Activated T-cell treated with anti-CD3 and anti-CD28 coated beads for 1 hour (primary cell): ENCODE measurements at places on chromosomes 2 and 18.

DNA sequence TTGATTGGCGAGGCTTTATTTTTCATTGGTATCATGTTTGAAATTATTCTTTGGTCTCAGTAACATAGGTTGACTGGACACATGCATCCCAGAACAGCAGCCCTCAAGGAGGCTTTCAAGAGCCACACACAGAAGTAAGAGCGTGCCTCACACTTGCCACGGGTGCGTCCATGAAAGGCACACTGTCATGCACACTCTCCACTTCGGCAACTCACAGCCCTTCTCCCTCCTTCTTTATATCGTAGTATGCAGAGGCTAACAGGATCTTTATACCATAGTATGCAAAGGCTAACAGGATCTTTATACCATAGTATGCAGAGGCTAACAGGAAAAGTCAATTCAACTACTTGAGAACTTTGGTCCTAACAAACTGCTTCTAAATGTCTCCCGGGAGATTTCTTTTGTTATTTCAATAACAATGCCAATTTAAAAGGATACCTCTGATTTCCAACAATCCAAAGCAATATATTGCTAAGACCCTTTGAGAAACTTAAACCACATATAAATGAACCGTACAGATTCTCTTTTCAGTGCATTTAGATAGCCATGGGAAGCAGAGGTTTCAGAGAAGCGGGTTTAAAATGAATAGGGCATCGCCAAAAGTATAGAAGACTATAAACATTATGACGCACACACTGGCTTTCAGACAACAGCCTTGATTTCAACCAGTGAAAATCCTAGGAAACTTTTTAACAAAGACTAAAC lies 26.5 kb upstream of the ZNF516 start:
- DNase-seq, result no peak

DNA sequence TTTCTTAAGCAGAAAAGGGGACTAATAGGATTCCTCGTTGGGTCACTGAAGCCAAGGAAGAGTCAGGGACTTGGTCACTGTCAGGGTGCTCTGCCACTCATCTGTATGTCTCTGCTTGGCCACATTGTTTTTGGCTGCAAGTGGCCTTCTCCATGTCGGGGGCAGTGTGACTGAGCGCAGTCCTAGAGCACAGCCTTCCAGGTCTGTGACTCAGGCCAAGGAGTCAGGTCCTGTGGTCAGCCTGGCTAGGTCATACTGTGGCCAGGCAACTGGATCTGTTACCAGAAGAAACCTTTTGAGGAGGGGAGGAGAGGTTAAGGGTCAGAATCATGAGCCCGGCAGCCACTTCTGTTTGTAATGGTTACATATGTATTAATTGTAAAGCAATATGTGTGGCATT lies 61.3 kb downstream of the GALNT1 start:
- no peak for DNase-seq

DNA sequence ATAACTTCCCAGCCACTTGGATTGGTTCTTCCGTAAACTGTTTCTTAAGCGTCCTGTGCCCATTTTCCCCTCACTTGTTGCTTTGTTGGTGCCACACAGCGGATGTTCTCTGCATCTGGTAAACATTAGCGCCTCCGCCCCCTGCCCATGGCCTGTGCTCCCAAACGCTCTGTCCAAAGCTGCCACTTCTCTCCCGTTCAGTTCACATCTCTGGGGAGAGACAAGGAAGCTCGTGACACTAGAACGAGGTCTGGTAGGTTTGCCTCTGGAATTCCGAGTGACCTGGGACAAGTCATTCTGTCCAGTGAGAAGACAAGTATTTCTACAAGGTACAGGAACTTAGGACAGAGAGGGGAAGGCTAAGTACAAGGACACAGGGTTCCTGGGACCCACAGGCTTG lies 9.4 kb downstream of the COPS9 start:
- DNase-seq, result no peak

DNA sequence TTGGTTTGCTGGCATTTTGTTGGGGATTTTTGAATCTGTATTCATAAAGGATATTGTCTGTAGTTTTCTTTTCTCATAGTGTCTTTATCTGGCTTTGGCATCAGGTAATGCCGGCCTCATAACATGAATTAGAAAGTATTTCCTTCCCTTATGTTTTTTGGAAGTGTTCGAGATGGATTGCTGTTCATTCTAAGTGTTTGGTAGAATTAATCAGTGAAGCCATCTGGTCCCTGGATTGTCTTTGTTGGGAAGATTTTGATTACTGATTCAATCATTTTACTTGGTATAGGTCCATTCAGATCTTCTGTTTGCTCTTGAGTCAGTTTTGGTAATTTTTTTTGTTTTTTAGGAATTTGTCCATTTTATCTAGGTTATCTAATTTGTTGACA lies 22.3 kb downstream of the KIAA1328 start:
- DNase-seq, result no peak

DNA sequence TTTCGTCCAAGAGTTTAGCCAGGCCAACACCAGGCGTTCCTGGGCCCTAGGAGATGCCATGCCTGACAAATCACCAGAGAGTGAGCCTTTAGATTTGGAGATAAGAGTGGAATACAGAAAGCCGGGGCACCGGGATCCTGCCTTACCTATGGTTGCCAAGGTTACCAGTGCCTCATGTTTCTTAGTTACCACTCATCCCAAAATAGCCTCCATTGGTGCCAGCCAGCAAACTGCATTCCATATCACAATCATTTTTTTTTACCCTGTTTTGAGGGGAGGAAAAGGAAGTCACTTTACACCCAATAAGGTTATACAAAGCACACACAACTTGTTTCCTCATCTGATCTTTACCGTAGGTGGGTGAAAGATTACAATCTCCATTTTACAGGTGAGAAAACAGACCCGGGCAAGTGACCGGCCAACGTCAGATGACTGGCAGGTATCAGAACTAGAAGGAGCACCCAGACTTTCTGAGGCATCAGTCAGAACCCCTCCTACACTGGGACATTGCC lies 48.3 kb upstream of the PDIA6 start:
- no peak for DNase-seq

DNA sequence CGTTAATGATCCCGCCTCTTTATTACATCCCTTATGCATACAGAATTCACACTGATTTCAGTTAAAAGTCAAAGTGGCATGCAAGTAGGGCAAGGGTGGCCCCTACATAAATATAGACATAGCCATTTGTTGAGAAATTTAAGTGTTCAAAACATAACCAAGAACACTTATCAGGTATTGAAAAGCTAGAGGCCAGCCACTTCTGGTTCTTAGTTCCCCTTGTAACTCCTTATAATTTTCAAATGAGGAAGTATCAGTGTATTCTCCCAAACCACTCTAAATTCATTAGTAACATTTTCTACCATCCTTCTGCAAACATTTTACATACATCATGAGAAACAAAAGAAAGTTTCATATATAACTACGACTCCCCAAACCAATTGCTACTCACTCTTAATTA lies 5.8 kb upstream of the ARL5A start:
- DNase-seq, result no peak

- no peak for DNase-seq
These were observed 259.3 kb upstream of the SP5 start for GRCh38 chr2:170455617-170456426.

GRCh38 chr2:109721626-109722025 lies 72.5 kb upstream of the RGPD5 start:
- no peak for DNase-seq

- no peak for DNase-seq
These were observed 146.1 kb downstream of the MTX2 start for GRCh38 chr2:176415174-176415895.

DNA sequence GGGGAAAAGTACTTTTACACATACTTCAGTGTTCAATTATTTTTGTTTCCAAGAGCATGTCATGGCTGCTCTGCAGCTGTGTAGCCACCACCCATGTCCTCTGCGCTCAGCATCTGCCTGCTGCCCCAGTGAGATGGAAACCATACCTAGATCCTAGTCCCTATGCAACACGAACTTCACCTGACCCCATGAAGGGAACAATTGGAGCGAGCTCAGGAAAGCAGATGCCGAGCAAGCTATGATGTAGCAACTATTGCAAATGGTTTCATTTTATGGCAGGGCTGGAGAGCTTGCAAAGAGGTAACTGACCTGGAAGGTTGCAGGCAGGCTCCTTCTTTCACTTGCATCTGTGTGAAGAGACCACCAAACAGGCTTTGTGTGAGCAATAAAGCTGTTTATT lies 1.3 kb upstream of the CCDC141 start:
- no peak for DNase-seq

DNA sequence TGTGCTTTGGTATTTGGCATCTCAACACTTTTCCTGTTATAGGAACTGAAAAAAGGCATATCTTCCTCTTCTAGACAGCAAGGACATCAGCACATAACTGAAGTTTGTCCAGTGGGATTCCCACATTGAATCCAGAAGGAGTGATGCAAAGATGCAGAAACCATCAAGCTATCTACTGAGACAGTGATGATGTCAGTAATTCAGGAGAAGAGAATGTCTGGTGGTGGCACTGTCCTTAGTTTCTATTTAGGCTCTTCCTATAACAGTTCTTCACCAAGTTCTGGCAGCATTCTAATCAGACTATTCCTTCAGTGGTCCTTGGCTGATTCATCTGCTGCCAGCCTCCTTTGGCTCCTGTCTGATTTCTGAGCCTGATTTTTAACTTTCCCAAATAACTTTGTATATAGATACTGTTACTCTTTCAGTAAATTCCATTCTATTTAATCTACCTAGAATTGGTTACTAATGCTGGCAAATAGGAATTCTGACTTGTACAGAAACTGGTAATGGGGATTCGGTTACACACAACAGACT lies 56.6 kb upstream of the AGPS start:
- no peak for DNase-seq

- no peak for DNase-seq
These were observed 99.1 kb downstream of the MYO3B start for GRCh38 chr2:170276925-170277629.

- DNase-seq, result peak; percentile 6
These were observed 677 bp upstream of the COPS9 start for GRCh38 chr2:240136671-240137292.

- no peak for DNase-seq
These were observed 121.5 kb upstream of the PDE1A start for GRCh38 chr2:182548031-182548950.

- no peak for DNase-seq
These were observed 34.8 kb upstream of the ASB18 start for GRCh38 chr2:236298924-236299475.

- peak; percentile 4 for DNase-seq
These were observed 138.0 kb downstream of the AKAIN1 start for GRCh38 chr18:5058768-5059695.

DNA sequence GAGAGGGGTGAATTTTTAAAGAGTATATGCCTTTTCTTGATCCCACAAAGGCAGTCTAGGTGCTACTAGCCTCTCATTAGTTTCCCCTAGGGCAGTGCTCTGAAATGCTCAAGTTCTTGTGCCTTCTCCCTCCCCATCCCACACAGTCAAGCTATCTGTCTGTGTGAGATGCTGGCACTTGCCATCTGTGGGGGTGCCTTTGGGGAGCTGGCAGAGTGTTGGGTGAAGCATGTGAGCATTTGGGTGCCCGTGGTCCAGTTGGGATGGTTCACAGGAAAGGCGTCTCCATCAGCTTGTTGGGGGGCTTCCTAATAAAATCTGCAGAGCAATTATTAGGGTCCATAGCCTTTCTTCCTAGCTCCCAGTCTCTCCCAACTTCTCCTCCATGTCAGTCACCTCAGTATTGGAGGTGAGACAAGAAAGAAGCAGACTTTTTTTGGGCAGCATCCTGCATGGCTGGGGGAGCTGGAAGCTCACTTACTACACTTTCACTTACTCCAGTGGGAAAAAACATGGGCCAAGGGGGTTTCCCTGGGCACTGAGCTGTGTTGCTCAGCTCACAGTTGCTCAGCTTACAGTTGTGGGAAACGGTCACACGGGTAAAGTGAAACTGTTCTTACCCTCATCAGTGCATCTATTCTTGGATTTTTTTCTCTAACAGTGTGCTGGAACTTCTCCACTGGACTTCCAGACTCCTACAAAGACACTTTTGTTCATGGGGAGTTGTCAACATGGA lies 29.3 kb downstream of the COLEC11 start:
- DNase-seq, result no peak

GRCh38 chr2:100042562-100042961 lies 99.8 kb downstream of the AFF3 start:
- DNase-seq, result no peak

DNA sequence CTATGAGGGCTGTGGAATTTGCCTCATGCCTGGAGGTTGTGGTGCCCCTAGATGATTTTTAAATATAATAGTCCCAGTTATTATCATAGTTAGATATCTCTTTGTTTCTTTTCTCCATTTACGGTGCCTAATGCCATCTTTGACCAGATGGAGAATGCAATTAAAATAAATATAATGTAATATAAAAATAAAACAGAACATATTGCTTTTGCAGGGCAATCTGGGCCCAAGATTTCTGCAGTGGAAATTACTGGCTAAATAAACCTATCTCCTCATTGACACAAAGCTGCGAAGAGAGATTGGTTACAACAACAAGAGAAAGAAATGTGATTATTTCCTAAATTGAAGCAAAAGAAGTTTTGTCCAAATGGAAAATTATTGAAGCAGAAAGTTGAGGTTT lies 51.8 kb downstream of the CPO start:
- no peak for DNase-seq
